ENCODE measurements at places on chromosomes 4 and X.

GRCh38 chr4:104365618-104366017 lies 129.1 kb downstream of the CXXC4 start:
- no peak for DNase-seq

GRCh38 chr4:128449251-128449650 lies 161.6 kb upstream of the PGRMC2 start:
- DNase-seq: no peak

GRCh38 chrX:8955511-8955910 lies 78.4 kb downstream of the FAM9B start:
- DNase-seq: no peak

- no peak for DNase-seq
Observed at GRCh38 chrX:123476611-123477219, 256.1 kb downstream of the THOC2 start.

- DNase-seq: no peak
Observed at GRCh38 chrX:13590914-13591313, 21.5 kb downstream of the EGFL6 start.

- no peak for DNase-seq
Observed at GRCh38 chr4:5711479-5712184, 631 bp downstream of the EVC start.

DNA sequence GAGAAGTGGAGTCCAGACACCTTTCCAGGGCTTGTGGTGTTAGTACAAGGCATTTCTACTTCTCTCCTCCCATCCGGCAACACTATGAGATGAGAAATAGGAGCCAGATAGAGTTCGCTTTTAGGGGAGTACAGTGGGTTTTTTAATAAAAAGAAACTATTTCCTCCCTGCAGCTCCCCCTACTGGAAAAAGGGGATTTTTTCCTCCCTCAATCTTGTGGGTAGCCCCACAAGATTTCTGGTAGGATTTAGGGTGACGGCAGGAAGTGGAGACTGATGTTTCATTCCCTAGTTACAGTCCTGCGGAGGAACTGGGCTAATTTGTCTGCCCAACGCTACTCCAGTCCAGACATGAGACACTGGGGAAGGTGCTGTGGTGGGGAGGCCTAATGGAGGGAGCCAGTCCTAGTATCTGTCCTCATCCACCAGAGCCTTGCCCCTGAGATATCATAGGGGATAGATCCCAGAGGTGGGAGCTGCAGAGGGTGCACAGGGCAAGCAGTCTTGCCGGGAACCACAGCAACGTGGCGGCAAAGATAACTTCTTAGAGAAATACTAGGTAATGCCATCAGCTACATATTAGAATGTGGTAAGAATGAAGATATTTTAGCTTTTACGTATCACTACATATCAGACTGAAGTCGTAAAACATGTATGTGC lies 45.5 kb upstream of the PRKG2 start:
- no peak for DNase-seq

DNA sequence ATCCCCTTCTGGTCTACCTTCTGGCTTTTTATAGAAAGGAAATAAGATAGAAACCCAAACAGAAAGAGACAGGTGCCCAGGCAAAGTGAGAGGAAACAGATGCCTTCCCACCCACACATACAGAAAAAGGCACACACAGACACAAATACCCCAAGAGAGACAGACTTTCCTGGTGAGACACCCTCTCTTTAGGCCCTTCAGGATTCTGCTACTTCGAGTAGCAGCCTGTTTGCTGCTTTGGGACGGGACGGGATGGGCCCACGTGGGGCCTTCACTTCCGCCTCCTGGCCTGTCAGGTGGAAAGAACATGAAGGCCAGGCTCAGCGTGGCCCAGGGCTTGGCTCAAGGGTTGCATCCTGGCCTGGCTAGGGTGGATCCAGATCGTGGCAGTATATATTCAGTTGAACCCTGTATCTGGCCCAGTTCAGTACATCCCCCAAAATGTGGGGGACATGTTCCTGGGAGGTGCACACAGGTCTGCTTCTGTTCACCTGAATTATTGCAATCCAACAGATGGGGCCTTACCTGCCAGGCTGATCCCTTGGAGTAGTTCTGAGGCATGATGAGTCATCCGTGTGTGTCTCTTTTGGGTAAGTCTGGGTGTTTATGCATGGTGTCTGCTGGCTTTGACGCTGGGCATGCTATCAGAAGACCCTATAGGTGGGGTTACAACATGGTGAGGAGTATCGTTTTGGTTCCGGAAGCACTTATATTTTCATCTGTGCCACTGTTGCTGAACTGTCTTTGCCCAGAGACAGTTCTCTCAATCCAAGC lies 2.4 kb downstream of the ZNF275 start:
- no peak for DNase-seq

GRCh38 chrX:42090395-42090794 lies 167.0 kb upstream of the CASK start:
- DNase-seq: no peak

DNA sequence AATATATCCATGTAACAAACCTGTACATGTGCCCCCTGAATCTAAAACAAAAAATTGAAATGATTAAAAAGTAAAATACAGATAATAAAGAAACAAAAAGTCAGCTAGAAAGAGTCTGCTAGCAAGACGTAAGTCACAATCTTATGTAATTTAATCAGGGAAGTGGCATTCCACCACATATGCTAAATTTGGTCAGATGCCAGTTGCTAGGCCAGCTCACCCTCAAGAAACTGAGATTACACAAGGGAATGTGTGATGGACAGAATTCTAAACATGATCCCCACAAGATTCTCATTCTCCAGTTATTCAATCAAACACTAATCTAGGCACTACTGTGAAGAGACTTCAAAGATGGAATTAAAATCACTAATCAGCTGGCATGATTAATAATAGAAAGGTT lies 689.3 kb downstream of the CENPC start:
- no peak for DNase-seq

GRCh38 chr4:38563707-38564495 lies 100.1 kb upstream of the KLF3 start:
- DNase-seq: no peak

DNA sequence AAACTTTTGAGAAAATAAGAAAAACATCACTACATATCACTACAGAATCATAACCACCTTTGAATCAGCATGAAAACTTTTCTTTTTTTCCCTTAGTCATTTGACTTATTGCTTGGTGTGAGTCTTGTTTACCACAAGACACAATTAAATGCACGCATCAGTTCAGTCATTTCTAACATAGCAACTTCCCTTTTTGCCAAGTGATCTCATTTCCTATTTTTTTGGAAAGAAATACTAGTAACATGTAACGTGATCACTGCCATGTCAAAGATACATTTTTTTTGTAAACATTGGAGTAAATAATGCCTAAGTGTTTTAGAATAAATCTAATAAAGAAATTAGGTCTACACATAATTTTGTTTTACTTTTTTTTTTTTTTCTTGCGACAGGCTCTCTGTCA lies 5.1 kb upstream of the CXCL8 start:
- no peak for DNase-seq

Data from NCI-H2081 treated with DMSO at 0.1 percent for 48 hours (cell line).